NAMALWA (cell line): ENCODE measurements at places on chromosomes 3 and 15.

DNA sequence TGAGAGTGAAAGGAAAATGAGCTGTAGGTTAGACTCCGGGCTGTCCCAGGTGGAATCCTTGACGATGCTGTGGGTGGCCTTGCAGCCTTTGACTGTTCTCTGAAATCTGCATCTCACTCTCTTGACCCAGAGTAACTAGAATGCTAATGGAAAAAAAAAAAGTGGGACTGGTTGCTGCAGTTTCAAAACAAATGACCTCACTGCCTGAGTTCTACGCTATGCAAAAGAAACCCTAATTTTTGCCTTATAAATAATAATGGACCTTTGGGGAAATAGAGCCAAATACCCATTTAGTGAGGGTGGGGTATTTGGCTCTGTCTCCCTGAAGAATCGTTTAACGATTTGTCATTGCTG lies 309.7 kb upstream of the C2CD4B start:
- DNase-seq = no peak

DNA sequence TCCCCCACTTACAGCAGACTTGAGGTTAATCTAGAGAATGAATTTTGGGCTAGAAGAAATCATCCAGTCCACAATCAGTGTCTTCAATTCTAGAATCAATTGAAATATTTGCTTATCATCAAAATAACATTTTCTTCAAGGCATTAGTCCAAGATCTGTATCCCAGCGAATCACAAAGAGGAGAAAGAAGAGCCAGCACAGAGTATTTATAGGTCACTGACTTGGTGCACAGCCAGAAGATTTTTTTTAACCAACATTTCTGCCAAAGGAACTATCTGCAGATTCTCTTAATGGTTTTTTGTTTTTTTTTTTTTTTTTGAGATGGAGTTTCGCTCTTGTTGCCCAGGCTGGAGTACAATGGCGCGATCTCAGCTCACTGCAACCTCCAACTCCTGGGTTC lies 178.2 kb downstream of the TNIK start:
- no peak for DNase-seq

DNA sequence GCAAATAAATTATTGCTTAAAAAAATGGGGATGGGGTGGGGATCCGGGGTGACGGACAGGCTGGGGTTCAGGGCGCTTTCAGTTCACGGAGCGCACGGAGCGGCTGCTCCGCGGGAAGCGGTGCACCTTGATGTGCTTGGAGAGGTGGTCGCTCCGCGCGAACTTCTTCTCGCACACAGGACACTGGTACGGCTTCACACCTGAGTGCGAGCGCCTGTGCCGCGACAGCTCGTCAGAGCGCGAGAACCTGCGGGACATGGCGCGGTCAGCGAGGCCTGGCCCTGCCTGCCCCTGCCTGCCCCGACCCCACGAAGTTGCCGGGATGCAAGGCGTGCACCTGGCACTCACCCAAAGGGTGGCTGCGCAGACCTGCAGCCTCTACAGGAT lies 13.6 kb downstream of the KLF15 start:
- DNase-seq = no peak

- no peak for DNase-seq
Measured at GRCh38 chr3:167653155-167653554, 587 bp downstream of the WDR49 start.

- DNase-seq = no peak
Measured at GRCh38 chr15:99408236-99409096, 157.2 kb downstream of the LRRC28 start.

DNA sequence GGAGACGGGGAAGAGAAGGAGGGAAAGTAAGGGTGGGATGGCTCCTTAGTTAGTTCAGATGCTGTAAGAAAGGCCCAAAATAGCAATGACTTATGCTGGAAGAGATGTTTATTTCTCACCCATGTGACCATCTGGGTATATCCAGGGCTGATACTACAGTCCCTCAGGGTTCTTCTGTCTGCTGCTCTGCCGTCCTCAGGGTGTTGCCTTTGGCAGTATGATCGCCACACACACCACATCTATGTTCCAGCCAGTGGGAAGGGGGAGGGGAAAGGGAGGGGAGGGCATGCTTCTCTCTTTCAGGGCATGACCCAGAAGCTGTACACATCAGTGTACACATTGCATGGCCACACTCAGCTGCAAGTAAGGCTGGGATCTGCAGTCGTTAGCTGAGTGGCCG lies 10.2 kb downstream of the CD276 start:
- DNase-seq = no peak

- no peak for DNase-seq
Measured at GRCh38 chr3:134029256-134029733, 430 bp downstream of the SLCO2A1 start.

DNA sequence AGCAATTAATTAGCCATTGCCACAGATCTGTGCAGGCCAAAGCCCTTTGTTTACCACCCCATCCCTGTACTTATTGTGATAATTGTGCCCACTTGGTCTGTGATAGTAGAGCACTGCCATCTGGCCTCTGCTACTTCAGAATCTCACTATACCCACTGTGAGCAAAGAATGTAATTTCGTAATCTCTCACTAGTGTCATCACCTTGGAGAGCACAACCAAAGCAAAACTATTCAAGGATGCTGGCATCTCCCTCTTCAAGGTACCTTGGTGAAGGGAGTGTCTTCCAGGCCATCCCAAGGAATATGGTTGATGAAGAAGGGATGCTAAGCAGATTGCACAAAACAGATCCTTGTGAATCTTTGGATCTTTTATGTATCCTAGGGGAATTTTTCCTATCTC lies 34.7 kb upstream of the NOX5 start:
- no peak for DNase-seq

- DNase-seq = no peak
Measured at GRCh38 chr15:90015749-90016148, 14.6 kb downstream of the ZNF710 start.

DNA sequence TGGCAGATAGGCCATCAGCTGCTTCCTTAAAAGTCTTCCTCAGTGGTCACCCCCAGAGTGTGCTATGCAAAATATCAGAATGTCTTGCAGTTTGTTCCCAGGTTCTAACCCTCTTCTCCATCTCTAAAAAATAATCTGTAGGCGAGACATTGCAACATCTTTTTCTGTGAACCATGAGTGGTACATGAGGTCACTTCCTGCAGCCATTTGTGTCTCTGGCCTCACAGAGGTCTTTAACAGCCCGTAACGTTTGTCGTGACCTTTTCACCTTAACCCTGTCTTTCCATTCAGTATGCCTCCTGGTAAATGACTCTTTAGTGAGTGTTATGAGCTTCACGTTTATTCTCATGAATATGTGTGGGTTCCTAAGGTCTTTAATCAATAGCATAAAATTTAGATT lies 145.4 kb downstream of the KLHL25 start:
- DNase-seq = peak; percentile 40

DNA sequence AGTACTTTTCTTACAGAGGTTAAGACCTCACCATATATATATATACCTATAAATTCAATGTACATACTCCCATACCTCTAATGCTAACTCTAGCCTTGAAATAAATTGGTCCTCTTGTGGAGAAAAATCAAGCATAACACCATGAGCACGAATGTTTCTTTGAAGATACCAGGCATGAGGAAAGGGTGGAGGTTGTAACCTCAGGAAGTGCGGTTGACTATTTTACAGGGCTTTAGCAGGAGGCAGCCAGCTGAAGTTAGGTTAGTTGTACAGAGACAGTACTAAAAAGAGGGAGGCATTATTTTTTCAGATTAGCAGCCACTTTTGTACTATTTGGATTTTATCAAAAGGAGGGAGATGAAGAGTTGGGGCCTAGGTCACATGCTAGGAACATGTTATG lies 767.0 kb downstream of the OTOL1 start:
- no peak for DNase-seq

GRCh38 chr3:13042715-13043271 lies 30.4 kb downstream of the IQSEC1 start:
- no peak for DNase-seq

DNA sequence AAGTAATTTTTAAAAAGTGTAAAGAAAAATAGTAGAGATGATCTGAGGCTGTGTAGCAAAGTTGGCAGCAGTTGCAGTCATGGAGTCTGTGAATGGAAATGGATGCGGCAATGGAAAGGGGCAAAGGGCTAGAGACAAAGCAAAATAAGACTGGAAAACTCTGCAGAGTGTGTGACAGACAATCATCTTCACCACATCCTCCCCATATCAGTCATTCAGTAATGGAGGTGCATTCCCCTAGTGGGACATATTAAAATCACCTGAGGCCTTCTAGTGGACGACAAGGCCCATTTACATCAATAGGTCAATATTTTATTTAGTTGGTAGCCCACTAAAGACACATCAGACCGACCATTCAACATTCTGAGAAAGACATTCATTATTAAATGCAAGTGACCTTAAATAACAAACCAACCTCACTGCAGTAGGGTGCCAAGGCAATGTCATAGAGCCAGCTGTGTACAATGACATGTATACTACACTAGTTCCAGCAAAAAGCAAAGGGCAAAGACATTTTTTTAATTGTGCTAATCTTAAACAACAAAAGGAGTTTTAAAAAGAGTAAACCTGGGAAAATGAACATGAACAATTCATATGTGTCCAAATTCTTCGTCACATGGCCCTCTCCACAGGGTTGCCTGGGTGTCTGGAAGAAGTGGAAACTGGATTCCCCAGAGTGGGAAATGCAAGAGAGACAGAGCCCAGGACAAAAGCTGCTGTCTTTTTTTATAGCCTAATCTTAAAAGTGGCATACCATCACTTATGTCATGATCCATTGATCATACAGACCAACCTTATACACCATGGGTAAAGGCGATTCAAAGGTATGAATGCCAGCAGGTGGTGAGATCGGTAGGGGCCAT lies 15.6 kb upstream of the RAP2B start:
- DNase-seq = no peak

- DNase-seq = no peak
Measured at GRCh38 chr3:47443611-47443995, 32.1 kb downstream of the SCAP start.

DNA sequence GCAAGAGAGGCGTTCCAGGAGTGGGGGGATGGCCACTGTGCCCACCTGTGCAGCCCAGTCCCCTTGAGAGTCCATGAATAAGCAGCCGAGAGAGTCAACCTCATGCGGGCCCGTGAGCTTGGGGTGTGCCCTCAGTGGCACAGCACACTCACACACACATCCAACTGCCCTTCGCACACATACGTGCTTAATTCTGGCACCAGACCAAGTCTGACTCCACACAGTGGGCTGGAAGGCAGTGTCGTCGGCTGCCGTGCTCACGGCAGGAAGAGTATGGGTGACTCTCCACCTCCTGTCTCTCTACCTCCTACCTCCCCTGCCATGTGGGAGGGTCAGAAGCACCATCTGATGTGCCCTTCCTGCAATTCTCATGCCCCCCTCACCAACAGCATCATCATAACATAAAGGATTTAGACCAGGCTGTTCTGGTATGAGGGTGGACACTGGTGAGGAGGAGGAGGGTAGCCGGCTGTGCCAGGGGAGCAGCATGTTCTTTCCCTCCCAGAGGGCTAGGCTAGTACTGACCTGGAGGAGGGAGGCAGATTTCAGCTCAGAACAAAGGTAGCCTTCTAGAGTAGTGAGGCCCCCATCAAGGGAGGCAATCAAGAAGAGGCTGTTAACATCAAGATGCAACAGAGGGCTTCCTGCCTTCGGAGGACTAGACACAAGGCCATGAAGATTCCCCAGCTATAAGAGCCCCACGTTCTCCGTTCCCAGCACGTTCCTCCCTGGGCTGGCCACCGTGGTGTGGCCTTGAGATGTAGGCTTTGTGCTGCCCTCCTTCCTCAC lies 5.3 kb upstream of the STRA6 start:
- no peak for DNase-seq

GRCh38 chr15:91142106-91142744 lies 42.2 kb downstream of the SV2B start:
- peak; percentile 50 for DNase-seq

GRCh38 chr3:194723846-194724618 lies 38.3 kb downstream of the FAM43A start:
- no peak for DNase-seq

DNA sequence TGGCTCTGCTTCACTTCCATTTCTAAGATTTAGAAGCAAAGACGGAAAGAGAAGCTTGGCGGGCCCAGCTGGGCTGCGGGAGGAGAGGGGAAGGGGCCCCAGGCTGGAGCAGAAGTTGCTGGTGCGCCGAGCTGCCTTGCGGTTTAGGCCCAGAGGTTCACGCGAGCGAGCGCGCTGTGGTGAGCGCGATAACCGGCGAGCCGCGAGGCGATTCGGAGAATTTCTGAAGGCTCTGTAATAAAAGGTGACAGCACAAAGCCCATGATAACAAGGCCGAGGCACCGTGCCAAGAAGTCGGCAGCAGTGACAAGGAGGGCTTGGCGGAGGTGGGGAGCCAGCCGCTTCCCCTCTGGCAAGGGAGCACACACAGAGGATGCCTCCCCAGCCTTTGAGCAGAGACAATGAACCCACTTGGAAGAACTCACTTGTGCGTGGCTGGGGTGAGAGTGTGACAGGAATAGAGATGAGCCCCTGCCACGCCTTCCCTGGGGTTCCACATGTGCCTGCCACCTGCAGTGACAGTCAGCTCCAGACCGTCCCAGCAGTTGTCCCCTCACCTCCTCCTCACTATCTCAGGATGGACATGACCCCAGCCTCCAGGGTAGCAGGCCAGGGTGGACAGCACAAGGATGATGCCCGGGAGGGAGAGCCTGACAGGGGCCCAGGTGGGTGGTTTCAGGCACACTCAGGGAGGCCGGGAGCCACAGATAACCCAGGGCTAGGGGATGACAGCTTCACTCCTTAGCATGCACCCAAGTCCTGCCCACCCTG lies 315.2 kb downstream of the UACA start:
- no peak for DNase-seq

DNA sequence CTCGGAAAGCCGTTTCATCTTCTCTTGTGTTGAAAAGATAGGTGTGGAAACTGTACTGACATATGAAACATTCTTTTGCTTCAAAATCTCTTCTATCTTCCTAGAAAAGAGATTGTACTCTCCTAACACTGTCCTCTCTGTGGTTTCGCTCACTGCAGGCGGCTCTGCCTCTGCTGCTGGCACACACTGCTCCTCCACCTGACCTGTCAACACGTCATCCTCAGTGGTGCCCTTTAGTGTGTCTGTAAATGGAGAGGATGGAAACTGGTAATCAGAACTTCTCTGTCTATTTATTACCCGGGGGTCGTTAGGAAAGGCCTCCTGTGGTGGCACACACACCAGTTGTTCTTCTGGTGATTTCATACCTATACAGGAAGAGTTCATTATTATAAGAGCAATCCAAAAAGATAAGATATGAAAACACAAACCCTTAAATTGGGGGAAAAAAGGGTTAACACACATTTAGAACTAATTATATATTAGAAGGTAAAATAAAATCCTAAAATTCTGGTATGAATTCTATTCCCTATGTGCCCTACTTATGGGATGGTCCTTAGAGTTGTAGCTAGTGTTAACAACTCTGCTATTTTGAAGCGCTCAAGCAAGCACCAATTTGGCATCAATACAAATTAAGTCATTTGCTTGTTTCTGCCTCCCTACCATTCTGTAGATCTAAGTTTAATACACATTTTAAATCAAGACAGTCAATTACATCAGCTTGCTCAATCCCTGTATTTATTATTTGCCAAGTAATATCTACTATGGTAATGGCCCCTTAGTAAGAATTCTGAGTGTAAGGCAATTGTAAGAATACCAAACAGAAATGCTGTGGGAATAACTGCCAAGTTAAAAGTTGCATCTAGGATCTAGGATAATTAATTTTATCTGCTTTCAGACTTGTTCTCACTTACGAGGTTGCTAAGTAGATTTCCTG lies 49.2 kb downstream of the TASOR start:
- DNase-seq = no peak
